ENCODE measurements at places on chromosomes 11 and 22.

DNA sequence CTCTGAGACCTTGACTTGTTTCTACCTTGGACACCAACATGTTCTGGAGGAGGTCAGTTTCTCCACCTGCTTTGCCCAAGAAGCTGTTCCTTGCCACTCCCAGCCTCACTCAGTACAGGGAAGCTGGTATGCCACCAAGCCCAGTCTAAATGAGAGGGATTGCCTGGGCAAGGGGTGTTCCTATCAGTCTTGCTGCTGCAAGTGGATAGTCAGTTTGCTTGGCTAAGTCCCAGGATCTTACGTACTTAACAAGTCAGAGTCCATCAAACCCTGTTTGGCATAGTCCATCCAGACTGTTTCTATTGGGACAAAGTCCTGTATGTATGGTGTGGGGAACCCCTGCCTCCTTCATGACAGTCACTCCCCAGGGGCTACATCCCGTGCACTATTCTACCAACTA, 66.6 kb downstream of the RPL27A start:
- no peak for DNase-seq

DNA sequence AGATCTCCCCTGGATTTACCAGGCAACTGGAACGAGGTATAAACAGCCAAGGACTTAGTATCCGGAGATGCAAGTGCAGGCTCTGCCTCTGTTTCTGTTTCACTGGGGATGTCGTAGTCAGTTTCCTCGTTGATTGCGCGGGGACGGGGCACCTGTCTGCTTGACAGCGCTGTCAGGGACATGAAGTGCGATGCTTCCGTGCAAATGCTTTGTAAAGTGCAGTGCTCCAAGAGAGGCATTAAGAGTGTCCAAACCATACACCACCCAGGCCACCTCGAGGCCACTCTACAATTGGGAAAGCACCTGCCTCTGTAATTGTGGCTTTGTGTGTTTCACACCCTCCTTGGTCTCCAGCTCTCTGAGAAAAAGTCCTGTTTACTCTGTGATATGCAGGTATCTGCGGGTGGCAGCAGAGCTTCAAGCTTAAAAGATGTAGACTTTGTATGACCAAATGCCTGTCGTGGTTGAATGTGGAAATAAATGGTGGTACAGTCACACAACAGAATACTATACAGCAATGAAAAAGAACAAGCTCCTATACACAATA, 18.6 kb upstream of the CD5 start:
- DNase-seq, result no peak

GRCh38 chr11:46299451-46299961, 22.0 kb downstream of the CREB3L1 start:
- DNase-seq, result no peak

DNA sequence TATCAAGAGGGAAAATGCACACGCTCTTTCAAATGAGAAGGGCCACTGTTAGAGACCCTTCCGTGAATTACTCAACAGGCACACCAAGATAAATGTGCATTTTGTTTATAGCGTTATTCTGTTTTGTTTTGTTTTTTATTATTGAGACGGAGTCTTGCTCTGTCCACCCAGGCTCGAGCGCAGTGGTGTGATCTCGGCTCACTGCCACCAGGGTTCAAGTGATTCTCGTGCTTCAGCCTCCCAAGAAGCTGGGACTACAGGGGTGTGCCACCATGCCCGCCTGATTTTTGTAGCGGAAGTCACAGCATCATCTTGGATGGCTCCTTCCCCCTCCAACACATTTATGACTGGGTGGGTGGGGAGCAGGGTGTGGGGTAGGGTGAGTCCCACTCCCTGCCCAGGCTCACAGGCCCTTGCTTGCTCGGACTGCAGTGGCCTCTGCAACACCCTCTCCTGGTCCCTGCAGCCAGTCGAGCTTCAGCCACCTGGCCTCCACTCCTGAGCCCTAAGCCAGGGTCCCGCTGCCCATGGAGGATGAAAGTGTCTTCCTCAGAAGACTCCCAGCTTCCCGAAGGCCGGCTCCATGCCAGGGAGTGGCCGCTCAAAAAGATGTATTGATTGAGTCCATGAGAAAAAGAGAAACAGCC, 68.0 kb downstream of the RTL6 start:
- no peak for DNase-seq

DNA sequence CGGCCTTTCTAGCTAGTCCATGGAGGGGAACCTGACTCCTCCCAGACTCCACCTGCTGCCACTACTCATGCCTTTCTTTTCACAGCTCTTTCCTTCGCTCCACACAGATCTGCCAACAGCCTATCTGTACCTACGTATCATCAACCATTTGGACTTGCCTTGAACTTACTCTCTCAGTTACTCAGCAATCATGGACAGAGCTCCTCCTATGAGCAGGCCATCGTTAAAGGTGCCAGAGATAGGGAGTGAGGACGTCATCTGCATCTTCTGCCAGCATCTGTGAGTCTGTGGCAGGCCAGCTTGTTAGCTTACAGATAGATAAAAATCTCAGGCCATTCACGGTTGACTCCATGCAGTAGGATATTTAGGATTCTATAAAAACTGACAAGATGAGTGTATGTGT, 162.9 kb upstream of the ZBED5 start:
- DNase-seq, result no peak

- DNase-seq, result no peak
Observed at GRCh38 chr11:61281581-61282250, 13.4 kb downstream of the VWCE start.

- no peak for DNase-seq
Observed at GRCh38 chr11:126423154-126423553, 67.7 kb downstream of the ST3GAL4 start.

GRCh38 chr22:46754826-46755225, 7.6 kb upstream of the TBC1D22A start:
- no peak for DNase-seq

DNA sequence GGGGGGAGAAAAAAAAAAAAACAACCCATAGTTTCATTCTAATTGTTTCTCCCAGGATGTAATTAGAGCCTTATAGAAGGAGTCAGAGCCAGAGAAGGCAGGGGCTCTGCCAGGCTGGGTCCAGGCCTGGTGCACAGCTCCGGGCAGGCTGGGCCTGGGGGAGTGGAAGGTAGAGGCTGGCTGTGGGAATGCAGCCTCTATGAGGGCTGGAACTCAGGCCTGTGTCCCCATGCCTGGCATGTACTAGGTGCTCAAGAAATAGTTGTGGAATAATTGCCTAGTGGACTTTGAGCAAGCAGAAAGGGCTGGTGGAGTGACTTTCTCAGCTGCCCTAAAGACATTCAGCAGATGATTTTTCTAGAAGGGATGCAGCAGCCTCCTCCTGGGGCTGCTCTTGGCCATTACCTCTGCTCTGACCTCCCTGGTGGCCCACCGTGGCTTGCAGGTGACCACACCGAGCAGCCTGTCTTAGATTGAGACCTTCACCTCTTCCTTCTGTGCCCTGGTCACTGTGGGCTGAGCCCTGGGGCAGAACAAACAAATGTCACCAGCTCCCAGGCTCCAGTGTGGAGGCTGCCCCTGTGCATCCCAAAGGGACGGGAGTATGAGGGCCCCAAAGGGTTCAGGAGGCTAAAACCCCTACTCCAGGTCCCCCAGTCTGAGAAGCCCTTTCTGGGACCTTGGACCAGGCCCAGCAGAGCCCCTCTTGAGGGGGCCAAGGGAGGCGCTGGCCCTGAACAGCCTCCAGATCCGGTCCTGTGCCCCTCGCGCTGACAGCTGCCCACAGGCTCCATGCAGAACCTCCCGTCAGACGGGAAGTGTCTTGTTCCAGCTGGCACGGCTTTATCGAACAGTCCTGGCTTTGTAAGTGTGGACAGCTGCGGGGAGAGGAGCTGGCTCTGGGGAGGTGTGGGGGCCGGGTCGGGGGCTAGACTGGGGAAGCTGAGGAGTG, 18.8 kb downstream of the MYEOV start:
- DNase-seq, result peak; percentile 35

Measured in Ammon's horn (tissue), 1 donor.